Left ventricle myocardium inferior (tissue), 1 donor: ENCODE measurements at places on chromosomes 12 and 14. TPM values are rescaled to one million over a fixed set of nuclear protein-coding genes. Genes with fewer than 3 reads are reported as not detected.
A peak's percentile ranks its signal among the peaks of the same experiment; 100 is the strongest.

Gene TAS2R46
- 0.30 TPM for total RNA-seq

Gene NPFF
- total RNA-seq: not detected

Gene FOXN4
- total RNA-seq: not detected

Gene CAPZA3
- total RNA-seq: not detected

Gene TTC6
- not detected for total RNA-seq

Gene MYF5
- not detected for total RNA-seq

Gene EML1
- total RNA-seq: 33.3 TPM

Gene ABCB9
- total RNA-seq: 1.6 TPM

- no peak overlapping the region for H3K4me3 ChIP-seq
- peaks cover 18% of the 10 kb centered on the region for H3K4me1 ChIP-seq
- no peak for DNase-seq
Observed at GRCh38 chr14:74475678-74476077, 17.4 kb downstream of the NPC2 start.

GRCh38 chr12:105580821-105581352, 250.4 kb downstream of the C12orf75 start:
- H3K27me3 ChIP-seq: no peaks in the 10 kb centered on the region
- no peaks in the 10 kb centered on the region for H3K36me3 ChIP-seq
- no peak overlapping the region for H3K4me3 ChIP-seq
- DNase-seq: no peak
- H3K4me1 ChIP-seq: peaks cover 4% of the 10 kb centered on the region

DNA sequence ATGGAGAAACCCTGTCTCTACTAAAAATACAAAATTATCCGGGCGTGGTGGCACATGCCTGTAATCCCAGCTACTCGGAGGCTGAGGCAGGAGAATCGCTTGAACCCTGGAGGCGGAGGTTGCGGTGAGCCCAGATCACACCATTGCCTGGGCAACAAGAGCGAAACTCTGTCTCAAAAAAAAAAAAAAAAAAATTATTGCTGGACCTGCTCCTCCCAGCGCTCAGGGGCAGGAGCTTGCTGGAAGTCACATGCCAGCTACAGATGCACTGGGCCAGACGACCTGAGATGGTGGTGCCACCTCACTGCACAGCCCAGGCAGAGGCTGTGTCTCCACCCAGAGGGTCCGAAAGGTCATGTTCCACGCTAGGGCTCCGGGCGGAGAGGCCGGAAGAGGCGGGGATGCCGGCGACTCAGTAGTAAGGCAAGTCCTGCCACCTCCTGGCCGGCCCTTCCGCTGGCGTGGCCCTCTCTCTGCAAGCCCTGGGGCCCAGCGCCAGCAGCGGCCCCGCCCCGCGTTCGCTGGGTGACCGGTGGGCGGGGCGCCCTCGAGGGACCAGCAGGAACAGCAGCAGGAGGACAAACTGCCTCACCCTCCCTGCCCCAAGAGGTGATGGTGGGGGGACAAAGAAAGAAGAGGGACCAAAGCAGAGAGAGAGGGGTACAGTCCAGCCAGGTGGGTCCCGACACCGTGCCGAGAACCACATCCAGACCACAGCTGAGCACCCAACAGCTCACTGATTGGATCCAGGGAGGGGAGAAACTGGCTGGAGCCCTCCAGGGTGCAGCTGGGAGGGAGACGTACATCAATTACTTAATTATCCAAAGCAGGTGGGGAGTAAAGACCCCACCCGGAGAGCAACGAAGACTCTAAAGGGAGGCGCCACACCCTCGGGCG, 3.6 kb upstream of the RHOF start:
- H3K4me1 ChIP-seq: peaks cover 93% of the 10 kb centered on the region
- peaks cover 9% of the 10 kb centered on the region for H3K36me3 ChIP-seq
- H3K27me3 ChIP-seq: no peaks in the 10 kb centered on the region
- peak overlapping the region; percentile 81 for H3K4me3 ChIP-seq
- DNase-seq: peak; percentile 96
- H3K27ac ChIP-seq: peak overlapping the region; percentile 100

DNA sequence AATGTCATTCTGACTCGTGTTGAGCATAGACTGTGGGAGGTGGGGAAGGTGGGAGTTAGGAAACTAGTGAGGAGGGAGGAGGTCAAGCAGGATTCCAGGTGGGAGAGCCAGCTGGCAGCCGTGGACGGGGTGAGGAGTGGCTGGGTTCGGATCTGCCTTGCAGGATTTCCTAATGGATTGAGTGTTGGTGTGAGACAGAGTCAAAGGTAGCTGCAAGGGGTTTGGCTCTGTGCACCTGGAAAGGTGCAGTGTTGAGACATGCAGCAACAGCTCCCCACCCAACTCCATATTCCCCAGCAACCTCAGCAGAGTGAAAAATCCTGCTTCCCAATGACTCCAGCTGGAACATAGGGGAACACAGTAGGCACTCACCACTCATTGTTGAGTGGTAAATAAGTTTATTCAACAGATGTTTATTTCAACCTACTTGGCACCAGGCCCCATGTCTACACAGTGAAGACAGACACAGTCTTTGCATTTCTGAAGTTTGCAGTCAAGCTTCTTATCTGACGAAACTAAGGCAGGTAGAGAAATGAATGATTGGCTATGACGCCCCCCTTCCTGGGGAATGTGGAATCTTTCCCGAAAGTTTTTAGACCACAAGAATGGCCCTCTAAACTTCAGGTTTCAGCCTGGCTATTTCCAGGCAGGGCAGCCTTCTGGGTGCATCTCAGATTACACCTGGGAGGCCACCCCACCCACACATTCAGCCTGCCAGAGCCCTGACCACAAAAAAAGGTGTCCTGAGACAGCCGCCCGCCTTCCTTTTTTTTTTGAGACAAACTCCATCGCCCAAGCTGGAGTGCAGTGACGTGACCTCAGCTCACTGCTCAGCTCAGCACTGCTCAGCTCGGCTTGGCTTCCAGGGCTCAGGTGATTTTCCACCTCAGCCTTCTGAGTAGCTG, 37.9 kb upstream of the PLEKHG6 start:
- H3K4me3 ChIP-seq: no peak overlapping the region
- no peak for DNase-seq
- H3K36me3 ChIP-seq: no peaks in the 10 kb centered on the region
- H3K27ac ChIP-seq: no peak overlapping the region
- no peaks in the 10 kb centered on the region for H3K27me3 ChIP-seq
- peaks cover 23% of the 10 kb centered on the region for H3K4me1 ChIP-seq

DNA sequence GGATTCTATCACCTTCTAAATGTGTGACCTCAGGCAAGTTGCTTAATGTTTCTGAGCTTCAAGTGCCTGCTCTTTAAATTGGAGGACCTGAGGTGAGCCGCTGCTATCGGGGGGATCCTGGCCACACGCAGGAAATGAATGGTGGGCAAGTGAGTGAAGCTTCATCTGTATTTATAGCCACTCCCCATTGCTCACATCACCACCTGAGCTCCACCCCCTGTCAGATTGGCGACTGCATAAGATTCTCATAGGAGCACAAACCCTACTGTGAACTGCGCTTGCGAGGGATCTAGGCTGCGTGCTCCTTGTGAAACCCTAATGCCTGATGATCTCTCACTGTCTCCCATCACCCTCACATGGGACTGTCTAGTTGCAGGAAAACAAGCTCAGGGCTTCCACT, 158.6 kb upstream of the CCND2 start:
- no peak overlapping the region for H3K4me3 ChIP-seq
- H3K27ac ChIP-seq: no peak overlapping the region
- no peaks in the 10 kb centered on the region for H3K36me3 ChIP-seq
- DNase-seq: no peak
- H3K4me1 ChIP-seq: peaks cover 30% of the 10 kb centered on the region

DNA sequence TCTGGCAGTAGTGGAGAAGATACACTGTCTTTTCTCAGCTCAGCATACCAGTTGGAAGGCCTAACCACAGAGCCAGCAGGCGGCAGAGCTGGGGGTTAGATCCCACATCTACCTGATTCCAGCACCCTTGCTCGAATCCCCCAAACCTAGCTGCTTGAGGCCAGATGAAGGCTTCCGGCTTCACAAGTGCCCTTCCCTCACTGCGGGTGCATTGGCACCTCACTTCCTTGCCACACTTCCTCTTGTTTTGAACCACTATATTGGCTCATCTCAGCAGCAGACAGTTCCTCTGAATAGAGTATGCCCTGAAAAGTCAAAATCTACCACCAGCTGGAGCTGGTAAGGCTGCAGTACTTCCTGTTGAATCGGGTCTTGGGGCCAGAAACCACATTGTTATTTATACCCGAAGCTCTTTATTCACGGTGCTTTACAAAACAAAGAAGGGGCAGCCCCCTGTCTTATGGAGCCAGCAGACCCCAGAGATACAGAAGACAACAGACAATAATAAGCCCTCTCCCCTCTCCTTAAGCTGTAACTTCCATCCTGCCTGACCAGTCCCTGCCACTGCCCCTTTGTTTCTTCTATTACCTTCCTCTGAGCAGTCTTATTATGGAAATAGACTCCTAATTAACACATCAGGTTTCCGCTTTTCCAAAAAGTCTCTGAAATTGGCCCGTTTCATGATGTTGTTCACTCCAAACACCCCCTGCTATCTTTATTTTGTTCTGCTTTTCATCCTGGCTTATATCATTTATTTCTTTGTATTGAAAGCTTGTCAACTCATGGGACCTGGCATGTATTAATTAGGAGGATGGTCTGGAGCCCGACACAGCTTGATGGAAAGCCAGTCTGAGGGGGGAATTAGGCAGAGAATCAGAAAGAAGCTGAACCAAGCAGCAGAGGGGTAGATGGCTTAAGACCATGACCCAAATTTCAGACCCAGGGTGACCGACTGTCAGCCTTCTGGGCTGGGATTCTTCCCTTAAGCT, 233.5 kb downstream of the EFCAB11 start:
- DNase-seq: peak; percentile 23
- no peaks in the 10 kb centered on the region for H3K27me3 ChIP-seq
- H3K27ac ChIP-seq: peak overlapping the region; percentile 58
- H3K4me3 ChIP-seq: no peak overlapping the region
- peaks cover 6% of the 10 kb centered on the region for H3K4me1 ChIP-seq
- H3K36me3 ChIP-seq: no peaks in the 10 kb centered on the region

DNA sequence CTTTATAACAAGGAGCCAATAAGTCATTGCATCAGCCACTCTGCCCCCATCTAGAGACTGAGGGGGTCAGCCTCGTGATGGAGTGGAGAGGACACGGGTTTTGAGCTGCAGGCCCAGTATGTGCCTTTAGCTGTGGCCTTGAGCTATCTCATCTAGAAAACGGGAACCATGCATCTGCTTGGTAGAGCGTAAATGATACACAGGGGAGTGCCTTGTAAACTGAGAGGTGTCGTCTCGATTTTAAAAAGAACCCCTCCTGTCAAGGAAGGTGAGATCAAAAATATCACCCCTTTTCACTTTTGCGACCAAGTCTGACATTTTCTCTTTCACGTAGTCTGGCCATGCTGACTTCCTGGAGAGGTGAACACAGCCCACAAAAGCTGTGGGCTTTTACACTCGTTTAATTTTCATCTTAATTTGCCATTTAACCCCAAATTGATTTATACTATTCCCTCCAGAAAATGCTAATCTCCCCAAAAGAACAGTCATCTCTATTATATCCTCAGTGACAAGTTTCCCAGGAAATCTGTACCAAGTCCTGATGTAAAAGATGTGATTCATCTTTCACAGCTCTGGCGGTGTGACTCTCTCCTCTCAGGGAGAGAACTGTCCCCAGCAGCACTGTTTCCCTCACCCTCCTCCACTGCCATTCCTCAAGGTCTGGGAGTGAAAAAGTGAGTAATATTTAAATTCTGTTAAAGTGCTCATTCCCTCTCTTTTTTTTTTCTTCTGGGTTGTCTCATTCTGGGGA, 30.6 kb downstream of the VCPKMT start:
- H3K36me3 ChIP-seq: no peaks in the 10 kb centered on the region
- DNase-seq: no peak
- H3K4me3 ChIP-seq: no peak overlapping the region
- H3K4me1 ChIP-seq: no peaks in the 10 kb centered on the region

- no peak overlapping the region for H3K4me3 ChIP-seq
- DNase-seq: no peak
- no peak overlapping the region for H3K27ac ChIP-seq
- H3K4me1 ChIP-seq: peaks cover 14% of the 10 kb centered on the region
Observed at GRCh38 chr12:103994235-103994634, 28.6 kb downstream of the TDG start.

DNA sequence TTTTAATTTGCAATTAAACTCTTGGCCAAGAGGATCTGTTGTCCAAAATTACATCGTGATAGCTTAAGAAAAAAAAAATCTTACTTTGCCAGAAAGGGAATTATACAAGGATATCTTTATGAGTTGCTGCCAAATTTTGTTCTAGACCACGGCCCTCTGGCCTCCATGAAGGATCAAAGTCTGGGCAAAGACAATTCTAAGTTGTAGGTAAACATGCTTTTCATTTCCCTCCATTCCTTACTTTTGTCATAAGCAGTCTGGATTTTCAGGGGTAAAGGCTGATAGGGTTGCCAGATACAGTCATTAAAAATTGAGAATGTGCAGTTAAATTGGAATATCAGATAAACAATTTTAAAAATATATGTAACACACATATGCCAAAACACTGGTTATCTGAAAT, 135.1 kb downstream of the MON2 start:
- peak overlapping the region; percentile 86 for H3K4me3 ChIP-seq
- no peaks in the 10 kb centered on the region for H3K36me3 ChIP-seq
- DNase-seq: no peak

DNA sequence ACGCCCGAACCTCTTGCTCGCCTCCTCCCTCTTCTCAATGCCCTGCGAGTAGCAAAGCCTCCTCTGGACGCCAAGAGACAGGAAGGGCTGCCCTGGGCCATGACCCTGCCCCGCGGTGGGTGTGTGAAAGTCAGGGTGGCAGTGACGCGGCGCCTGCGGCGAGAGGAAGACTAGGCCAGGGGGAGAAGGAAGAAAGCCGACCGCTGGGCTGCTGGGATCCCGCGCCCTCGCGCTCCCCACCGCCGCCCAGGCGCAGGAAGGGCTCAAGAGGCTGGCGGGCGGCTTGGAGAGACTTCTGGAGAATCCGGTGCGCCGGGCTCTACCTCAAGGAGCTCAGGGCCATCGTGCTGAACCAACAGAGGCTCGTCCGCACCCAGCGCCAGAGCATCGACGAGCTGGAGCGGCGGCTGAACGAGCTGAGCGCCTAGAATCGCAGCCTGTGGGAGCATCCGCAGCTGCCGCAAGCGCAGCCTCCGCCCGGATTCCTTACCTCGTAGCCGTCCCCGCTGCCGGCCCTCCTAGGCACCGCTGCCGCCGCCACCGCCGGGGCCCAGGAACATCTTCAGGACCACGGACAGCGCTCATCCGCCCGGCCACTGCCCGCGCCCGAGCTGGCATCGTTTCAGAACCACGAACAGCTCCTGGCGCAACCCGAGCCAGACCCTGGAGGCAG, 105.0 kb upstream of the PRB2 start:
- no peak overlapping the region for H3K27ac ChIP-seq
- H3K4me1 ChIP-seq: peaks cover 5% of the 10 kb centered on the region
- no peaks in the 10 kb centered on the region for H3K36me3 ChIP-seq
- H3K27me3 ChIP-seq: peaks cover 74% of the 10 kb centered on the region
- DNase-seq: peak; percentile 77

DNA sequence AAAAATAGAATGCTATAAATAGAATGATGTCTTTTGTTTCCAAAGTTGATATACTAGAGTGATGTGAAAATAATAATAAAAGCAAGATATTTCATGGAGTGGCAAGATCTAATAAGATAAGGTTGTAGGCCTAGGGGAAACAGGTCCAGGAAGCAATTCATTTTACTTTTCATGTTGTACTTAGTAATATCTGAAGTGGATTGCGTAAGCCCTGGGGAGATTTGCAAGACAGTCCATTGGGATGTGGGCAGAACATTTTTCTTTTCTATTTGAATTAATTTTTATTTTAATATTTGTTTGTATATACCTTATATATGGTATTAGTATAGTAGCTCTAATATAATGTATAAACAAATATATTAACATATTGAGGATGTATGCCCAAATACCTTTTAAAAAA, 7.5 kb downstream of the NUBPL start:
- no peak for DNase-seq
- H3K4me1 ChIP-seq: peaks cover 27% of the 10 kb centered on the region
- H3K27me3 ChIP-seq: no peaks in the 10 kb centered on the region
- no peak overlapping the region for H3K4me3 ChIP-seq
- peak overlapping the region; percentile 56 for H3K27ac ChIP-seq
